SHP77 treated with DMSO at 0.1 percent for 48 hours (cell line): ENCODE measurements at places on chromosomes 1 and 21.

- no peak for DNase-seq
Observed at GRCh38 chr1:156750191-156750672, 1.2 kb downstream of the HDGF start.

DNA sequence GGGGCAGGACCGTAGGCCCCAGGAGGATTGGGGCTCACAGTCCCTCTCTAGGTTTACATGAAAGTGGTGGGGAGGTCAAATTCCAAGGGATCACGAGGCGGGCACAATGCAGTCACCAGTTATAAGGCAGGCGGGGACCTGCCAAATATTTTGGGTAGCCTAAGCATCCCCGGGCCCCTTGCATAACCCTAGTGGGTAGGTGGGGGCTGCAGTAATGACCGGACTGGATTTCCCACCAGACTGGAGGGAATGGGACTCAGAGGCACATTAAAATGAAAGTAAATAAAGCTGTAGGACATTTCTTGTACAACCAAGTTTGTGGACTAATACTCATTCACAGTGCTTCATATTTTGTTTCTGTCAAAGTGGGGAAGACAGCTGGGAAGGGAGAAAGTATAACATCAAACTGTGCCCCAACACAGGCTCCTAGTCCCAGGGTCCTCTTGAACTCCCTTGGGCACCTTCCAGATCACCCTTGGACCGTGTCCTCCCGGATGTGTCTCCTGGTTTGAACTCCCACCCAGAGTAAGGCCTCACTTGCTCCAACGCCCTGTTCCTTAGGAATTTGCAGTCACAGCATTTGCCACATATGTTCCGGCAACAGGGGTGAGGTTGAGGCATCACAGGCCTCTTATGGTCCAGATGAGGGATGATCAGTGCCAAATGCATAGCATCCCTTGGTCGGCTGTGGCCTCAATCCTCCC is 28.4 kb upstream of the KIAA0040 start:
- DNase-seq = no peak

GRCh38 chr1:89548122-89548857 is 23.7 kb downstream of the LRRC8B start:
- no peak for DNase-seq

DNA sequence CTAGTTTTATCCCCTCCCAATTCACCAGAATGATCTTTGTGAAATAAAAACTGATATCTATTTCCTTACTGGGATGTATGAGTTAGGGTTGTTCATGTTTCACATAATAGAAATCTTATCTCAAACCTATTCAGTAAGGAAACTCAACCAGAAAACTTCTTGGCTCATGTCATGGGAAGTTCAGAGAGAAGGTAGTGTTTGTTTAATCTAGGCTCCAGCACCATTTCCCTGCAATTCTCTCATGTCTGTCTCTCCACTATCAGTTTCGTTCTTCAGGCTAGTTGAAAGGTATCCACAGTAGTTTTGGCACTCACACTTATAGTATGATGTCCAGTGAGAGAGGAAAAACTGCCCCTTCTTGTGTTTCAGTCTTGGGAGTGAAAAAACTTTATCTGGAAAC is 34.6 kb upstream of the UHMK1 start:
- DNase-seq = no peak

DNA sequence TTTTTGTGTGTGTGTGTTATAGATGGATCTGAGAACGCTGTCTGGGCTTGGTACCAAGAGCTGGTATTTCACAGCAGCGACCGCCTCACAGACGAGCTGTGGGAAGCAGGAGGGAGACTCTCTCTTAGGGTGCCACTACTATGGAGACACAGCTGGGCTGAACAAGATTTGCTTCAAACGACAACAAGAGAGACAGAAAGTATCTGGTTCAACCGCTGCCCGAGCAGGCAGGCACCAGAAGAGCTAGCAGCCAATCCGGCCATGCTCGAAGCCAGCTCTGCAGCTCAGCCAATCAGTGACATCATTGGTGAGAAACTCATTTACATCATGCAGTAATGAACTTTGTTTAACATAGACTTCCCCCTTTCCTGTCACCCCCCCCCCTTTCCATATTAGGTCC is 341.3 kb downstream of the USP25 start:
- DNase-seq = no peak

DNA sequence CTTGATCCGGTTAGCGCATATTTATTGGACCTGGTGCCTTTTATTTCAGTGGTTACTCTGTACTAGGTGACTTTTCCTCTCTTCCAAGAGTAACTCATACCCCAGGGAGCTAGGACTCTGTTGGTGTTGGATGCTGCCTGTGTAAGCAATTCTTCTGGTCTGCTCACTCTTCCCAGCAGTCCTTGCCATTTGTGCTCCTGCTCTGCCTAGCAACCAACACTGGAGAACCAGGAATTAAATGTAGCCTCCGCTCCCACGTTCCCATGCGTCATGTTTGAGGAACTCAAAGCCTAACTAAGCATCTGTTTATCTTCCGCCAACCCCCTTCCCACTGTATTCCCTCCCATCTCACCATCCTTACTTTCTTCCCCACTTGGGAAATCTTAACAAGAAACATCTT is 65.7 kb upstream of the RAVER2 start:
- no peak for DNase-seq
